Stimulated activated CD4-positive, alpha-beta T cell treated with anti-CD3 and anti-CD28 coated beads, Interleukin-15, amount 100 ng/mL, for 1 hour (primary cell): ENCODE measurements at places on chromosomes 5 and 9.

DNA sequence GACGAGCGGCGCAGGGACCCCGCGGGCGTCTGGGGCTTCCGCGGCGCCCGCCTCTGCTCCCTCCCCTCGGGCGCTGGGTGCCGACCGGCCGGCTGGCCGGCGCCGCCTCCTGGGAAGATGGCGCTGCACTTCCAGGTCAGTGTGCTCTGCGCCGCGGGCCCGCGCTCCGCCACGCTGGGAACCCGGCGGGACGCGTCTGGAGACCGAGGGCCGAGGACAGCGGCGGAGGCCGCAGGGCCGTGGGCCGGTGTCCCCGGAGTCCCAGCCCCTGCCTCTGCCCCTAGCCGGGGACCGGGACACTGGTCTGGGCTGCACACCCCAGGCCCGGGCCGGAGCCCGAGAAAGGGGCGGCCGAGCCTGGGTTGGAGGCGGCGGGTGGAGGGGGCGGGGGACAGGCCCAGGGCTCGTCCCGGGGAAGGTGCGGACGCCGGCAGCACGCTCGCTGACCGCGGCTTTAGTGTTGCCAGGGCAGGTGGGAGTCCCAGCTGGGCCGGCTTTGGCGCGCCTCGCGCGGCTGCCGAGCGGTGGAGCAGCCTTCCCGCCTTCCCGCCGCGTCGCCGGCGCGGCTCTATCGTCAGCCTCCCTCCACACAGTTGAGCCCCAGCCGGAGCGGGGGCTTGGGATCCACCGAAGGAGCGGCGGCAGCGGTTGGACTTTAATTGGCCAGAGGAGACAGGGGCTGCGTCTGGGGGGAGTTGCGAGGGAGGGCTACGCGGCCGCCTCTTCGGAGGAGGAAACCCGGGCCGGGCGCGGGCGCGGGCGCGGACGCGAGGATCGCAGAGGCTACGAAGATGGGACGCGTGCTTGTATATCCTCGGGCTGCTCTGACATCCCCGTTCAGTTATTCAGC, at the start of gene RANBP17:
TSS of gene RANBP17 (plus strand) at position 102 of the 850 bp plus-strand sequence.
- DNase-seq = no peak

DNA sequence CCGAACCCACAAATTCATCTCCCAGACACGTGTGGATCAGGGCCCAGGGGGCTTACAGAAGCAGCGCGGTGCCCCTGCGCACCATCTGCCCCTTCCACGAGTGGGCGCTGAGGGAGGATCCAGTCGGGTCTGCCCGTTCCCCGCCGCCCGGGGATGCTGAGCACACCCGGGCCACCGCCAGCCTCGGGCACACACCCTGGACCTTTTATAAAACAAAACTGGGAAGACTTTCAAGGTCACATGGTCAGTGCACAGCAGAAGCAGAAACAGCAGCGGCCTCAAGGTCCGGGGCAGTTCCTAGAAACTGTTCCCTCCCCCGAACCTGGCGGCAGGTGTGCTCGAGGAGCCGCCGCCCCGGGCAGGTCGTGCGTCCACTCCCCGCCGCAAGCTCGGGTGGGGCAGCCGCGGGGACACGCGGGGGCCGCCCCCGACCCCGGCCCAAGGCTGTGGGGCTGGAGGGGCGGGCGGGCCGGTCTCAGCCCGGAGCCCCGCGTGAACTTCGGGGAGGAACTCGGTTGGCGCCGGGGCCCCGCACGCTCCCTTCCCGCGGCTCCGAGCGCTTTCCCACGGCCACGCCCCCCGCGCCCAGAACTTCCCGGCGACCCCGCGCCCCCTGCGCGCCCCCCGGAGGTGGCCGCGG, 633 bp upstream of the PPP1R26 start:
- no peak for DNase-seq

DNA sequence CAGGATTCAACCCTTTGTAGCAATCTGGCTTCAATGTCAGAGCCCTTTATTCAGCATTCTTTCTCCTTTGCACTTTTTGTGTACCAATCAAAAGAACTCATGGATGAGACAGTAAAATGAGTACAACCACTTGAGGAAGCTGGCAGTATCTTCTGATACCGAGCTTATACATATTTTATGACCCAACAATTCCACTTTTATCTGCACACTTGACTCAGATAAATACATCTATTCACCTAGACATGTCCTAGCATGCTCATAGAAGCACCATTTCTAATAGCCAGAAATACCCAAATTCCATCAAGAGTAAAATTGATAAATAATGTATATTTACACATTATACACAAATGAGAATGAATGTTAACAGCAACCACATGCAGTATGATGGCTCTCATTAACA, 111.2 kb upstream of the PTGER4 start:
- DNase-seq = no peak

DNA sequence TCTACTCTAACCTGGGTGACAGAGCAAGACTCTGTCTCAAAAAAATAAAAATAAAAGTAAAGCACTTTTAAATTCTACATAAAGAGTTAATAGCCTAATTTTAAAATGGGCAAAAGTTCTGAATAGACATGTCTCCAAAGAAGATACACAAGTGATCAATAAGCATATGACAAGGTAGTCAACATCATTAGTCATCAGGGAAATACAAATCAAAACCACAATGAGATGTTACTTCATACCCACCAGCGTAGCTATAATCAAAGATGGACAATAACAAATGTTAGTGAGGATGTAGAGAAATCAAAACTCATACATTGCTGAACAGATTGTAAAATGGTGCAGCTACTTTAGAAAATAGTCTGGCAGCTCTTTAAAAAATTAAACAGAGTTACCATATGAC, 64.1 kb downstream of the IQGAP2 start:
- no peak for DNase-seq

GRCh38 chr5:33840927-33841547, 50.8 kb downstream of the ADAMTS12 start:
- DNase-seq = no peak

GRCh38 chr5:139051392-139051791, 146.8 kb downstream of the SIL1 start:
- no peak for DNase-seq

DNA sequence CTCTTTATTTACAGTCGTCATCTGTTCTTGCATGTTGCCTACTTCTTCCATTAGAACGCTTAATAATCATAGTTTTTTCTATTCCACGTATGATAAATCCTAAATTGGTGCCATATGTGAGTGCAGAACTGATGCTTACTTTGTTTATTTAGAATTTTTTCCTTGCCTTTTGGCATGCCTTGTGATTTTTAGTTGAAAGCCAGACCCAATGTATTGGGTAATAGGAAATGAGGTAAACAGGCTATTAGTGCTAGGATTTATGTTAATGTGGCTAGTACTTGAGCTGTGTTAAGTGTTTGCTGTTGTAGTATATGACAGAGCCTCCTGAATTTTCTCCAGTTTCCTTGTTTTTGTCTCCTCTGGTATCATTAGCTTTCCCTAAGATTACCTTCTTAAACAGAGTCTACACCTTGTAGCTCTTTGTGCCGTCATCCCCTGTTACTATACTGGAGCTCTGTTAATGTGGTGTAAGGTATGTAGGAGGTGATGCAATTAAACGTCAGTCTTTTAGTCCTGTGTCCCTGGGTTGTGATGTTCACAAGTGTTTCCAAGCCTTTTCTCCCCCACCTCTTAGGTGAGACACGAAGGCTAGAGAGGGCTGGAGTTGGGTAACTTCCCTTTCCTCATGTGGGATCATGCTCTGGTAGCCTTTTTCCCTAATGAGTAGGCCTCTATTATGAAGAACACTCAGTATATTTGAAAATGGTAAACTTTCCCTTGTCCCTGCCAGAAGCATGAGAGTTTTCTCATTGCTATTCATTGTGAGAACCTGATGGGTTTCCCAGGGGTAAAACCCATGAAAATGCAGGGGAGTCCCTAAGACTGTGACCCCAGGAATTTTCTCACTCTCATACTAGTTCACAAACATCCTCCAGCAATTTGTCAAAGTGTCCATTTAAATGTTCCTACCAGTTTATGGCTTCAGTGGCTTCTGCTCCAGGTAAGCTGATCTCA, 21.2 kb downstream of the SPATA31D3 start:
- no peak for DNase-seq

GRCh38 chr5:120942596-120943350, 478.7 kb downstream of the PRR16 start:
- no peak for DNase-seq

- no peak for DNase-seq
Measured at GRCh38 chr5:62562867-62563266, 15.8 kb upstream of the LRRC70 start.
